ENCODE measurements at places on chromosomes 12 and 14. TPM values are rescaled to one million over a fixed set of nuclear protein-coding genes. Genes with fewer than 3 reads are reported as not detected.

The CCDC177 gene
- not detected for polyA plus RNA-seq

The CCDC198 gene
- 0.28 TPM for polyA plus RNA-seq

The CIT gene
- polyA plus RNA-seq = 7.7 TPM

The TAC3 gene
- not detected for polyA plus RNA-seq

The CMA1 gene
- not detected for polyA plus RNA-seq

The DTX1 gene
- polyA plus RNA-seq = 5.9 TPM

The FAR2 gene
- 8.6 TPM for polyA plus RNA-seq

The RDH16 gene
- 0.57 TPM for polyA plus RNA-seq

The LRFN5 gene
- 8.4 TPM for polyA plus RNA-seq

The KIF26A gene
- 11.7 TPM for polyA plus RNA-seq

The SYNDIG1L gene
- polyA plus RNA-seq = not detected

DNA sequence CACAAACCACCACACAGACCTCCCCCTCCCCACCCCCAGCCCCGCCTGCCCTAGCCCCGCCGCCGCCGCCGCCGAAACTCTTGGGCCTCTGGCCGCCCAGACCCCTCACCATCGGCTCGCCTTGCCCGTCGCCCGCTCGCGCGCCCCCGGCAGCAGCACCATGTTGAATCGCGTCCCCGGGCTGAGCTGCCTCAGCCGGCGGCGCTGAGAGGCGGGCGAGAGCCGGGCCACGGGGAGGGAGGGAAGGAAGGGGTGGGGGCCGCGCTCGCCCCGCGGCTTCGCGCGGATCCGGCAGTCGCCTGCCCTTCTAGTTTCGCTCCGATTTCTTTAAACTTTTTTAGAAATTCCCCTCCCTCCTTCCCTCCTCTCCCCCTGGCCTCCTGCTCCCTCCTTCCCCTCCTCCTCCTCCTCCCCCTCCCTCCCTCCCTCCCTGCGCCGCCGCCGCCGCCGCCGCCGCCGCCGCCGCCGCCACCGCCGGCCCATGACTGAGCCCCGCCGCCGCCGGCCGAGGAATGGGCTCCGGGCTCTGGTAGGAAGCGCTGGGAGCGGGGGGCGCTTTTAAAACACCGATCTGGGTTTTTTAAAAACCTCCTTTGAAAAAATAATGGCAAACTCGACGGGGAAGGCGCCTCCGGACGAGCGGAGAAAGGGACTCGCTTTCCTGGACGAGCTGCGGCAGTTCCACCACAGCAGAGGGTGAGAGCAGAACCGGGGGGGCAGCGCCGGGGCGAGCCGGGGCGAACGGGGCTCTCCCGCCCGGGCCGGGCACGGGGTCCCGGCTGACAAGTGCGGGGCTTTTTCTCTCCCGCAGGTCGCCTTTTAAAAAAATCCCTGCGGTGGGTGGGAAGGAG is at the start of gene ARID2:
ARID2 (plus strand) TSS at position 474 of the 851 bp plus-strand sequence; CDS start at position 605, 131 bp downstream.
- DNase-seq = peak; percentile 77

DNA sequence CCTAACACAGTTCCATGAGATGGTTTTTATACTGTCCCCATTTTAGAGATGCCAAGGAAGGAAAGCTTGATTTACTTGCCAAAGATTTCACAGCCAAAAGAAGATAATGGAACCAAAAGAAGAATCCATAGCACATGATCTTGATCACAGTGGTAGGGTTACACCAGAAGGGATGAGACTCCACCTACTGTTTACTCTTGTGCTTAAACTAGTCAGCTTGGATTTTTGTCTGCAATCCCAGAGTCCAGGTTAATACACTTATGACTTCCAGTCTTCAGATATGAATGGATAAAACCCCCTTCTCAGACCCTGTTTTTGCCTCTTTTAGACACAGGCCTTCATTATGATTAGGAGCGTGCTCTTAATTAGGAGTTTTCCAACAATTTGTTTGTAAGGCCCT is 454.2 kb downstream of the AEBP2 start:
- DNase-seq = no peak

- no peak for DNase-seq
These were observed 540.1 kb upstream of the MIS18BP1 start for GRCh38 chr14:45793081-45793480.

DNA sequence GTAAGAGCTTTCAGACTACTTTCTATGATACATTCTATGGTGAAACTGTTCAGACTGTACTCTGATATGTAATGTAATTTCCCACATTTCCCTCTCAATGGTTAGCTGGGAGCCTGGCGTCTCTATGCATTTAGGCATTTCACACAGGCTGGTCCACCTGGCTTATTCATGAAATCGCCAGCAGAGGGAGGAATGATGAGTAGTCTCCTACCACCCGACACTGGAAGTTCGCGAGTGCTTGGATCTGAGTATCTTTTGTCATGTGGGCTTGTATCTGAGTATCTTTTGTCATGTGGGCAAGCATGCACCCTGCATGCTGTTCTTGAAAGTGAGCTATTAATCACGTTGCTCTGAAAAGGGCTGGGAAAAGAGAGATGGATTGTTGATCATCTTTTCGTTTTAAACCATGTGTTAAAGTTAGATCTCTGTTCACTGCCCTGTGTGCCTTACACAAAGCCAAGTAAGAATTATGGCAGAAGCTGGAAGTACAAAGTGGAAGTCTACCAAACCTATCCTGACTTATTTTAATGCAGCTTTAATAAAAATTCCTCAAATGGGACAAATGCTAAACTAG is 235.0 kb downstream of the ATP23 start:
- DNase-seq = no peak

DNA sequence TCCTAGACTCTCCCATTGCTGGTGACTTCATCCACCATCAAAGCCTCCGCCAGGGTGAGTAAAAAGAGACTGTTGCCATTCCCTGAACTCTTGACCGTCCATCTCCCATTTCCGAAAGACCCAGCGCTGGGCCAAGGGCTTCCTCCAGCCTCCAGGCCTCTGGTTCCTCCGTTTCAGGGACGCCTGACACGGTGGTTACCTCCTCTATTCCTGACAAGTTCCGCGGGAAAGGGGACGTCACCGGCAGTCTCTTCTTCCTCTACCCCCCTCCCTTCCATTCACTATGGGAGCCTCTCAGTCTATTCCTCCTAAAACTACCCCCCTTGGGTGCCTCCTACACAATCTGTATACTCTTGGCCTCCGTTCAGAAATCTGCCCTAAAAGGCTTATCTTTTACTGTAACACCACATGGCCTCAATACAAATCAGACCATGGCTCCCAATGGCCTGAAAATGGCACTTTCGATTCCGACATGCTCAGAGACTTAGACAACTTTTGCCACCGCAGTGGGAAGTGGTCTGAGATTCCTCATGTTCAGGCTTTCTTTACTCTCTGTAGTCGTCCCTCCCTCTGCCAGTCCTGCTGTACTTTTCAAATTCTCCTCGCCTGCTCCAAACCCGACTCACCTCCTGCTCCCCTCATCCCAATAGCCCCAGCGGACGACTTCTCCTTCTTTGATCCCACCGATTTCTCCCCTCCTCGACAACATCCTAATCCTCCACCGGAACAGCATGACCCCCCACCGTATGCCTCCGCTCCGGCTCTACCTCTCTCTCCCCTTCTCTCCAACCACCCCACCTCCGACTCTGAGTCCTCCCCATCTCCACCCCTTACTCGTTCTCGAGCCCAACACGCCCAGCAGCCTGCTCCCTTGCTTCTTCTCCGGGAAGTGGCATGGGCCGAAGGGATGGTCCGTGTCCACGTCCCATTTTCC is 70.4 kb downstream of the MOK start:
- no peak for DNase-seq

DNA sequence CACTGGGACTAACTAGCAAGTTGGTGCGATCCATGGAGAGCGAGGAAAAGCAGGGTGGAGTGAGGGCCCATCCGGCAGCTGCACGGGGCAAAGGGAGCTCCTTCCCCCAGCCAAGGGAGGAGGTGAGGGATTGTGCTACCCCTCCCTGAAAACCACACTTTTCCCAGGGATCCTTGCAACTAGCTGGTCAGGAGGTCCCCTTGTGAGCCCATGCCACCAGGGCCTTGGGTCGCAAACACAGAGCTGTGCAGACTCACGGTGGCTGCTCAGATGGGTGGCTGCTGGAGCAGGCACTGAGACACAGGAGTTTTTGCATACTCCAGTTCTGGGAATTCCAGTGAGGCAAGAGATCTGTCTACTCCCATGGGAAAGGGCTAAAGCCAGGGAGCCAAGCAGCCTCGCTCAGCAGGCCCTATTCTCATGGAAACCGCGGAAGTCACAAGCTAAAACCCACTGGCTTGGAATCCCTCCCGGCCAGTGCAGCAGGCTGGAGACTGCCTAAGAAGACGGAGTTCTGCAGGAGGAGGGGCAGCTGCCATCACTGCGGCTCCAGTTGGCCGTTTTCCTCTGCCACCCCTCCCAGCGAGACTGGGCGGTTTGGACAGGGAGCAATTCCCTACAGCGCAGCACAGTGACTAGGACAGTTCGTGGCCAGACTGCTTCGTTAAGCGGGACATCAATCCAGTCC is 10.9 kb upstream of the ZNF705A start:
- peak; percentile 12 for DNase-seq

DNA sequence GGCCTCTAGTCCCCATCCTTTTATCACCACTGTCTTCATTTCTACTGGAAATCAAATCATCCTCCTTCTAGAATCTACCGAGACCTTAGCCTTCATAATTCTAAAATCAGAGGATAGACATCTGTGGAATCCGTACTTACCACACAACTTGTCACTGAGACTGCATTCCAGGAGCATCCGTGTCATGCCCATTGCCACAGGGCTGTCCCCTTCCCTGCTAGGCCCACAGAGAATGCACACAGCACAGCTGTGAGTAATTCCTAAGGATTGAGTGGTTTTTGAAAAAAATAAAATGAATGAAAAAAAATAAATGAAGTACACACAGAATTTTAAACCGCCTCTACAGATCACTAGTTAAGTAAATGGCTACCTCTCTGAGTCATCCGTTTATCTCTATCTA is 21.0 kb upstream of the MAGOHB start:
- no peak for DNase-seq

GRCh38 chr14:101137234-101137633 is 233.7 kb upstream of the RTL1 start:
- no peak for DNase-seq

DNA sequence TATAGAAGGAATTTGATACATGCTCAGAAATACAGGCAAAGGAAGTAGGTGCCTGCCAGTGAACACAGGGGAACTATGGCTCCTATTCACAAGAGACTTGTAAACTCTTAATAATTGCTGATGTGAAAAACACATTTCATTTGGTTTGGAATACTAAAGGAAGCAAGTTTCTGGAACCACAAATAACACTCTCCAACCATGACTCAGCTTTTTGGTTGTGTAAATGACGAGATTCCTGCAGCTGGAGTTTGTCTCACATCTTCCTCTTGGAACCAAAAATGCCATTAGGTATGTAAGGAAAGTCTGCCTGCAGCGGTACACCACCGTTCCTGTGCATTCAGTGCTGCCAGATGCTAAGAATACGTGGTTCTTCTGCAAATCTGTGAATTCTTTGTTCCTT is 4.5 kb upstream of the OR11H6 start:
- DNase-seq = no peak

GRCh38 chr14:53064475-53064874 is 88.6 kb downstream of the DDHD1 start:
- no peak for DNase-seq

DNA sequence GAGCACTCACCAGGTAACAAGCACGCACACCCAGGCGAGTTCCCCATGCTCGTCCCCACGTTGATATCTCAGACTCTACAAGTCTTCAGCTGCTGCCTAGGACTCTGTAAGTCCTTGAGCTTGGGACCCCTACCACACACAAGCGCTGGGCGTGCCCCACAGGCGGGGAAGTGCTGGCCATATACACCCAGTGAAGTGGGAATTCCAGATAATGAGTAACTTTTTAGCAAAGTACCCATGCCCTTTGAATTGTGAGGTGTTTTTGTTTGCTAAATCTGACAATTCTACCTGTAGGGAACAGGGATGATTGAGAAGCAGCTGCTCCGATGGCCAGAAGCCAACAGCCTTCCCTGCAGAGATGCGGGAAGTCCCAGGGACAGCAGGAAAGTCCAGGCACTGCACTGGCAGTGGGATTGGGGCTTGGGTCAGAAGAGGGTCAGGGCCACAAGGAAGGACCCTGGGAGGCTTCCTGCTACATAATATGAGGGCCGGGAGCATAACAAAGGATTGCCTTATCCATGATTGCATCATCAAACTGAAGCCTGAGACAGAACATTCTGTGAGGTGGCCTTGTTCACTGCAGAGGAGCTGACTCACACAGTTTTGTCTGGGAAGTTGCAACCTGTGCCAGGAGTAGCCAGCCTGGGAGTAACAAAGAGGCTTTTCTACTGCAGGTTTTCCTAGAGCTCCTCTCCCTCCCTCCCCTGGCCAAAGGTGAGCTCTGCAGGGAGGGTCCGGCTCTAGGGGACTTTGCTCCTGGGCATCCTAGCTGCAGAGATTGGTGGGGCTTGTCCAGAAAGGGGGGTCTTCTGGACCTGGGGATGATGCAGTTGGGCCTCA is 13.2 kb upstream of the SERPINA3 start:
- no peak for DNase-seq

DNA sequence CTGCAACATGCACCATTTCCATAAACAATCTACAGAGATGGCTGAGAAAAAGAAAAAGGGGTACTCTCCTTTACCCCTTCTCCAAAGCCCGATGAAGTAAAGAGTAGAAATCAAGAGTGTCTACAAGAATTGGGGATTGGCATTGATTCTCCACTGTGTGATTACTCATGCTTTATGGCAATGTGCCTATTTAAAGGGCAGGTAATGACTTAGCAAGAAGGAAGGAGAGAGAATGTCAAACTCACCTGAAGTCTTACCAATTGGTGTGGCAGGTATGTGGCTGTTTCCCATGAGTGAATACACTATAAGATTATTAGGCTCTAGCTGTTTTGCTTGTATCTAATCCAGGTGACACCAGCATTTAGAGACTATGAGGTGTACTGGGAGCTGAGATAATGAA is 275.3 kb downstream of the CCER1 start:
- no peak for DNase-seq

GRCh38 chr14:30180219-30180618 is 252.6 kb upstream of the PRKD1 start:
- no peak for DNase-seq

- DNase-seq = no peak
These were observed 196.1 kb upstream of the CDKN3 start for GRCh38 chr14:54200726-54201125.

- no peak for DNase-seq
These were observed 52.0 kb downstream of the PEX5 start for GRCh38 chr12:7241404-7242005.

GRCh38 chr12:95179011-95179410 is 38.3 kb downstream of the FGD6 start:
- DNase-seq = no peak

DNA sequence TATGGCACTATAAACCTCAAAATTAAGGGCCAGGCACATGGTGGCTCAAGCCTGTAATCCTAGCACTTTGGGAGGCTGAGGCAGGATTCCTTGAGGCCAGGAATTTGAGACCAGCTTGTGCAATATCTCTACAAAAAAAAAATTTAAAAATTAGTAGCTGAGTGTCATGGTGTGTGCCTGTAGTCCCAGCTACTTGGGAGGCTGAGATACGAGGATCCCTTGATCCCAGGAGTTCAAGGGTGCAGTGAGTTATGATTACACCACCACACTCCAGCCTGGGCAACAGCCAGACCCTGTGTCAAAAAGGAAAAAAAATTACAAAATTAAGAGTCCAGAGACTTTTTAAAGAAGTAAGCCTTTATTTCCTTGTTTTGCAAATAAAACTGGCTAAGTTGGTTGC is 1.8 kb upstream of the GCN1 start:
- DNase-seq = no peak
